ENCODE measurements at places on chromosomes 6 and 20.

- H3K27ac ChIP-seq: no peak overlapping the region
- H3K4me3 ChIP-seq: no peak overlapping the region
- H3K4me1 ChIP-seq: no peaks in the 10 kb centered on the region
- DNase-seq: no peak
These were observed 121.1 kb downstream of the TRIM27 start for GRCh38 chr6:28802417-28803336.

GRCh38 chr6:72974276-72974675 is 251.0 kb downstream of the KHDC1L start:
- no peaks in the 10 kb centered on the region for H3K4me1 ChIP-seq
- no peak overlapping the region for H3K27ac ChIP-seq
- H3K36me3 ChIP-seq: no peaks in the 10 kb centered on the region
- H3K4me3 ChIP-seq: no peak overlapping the region

DNA sequence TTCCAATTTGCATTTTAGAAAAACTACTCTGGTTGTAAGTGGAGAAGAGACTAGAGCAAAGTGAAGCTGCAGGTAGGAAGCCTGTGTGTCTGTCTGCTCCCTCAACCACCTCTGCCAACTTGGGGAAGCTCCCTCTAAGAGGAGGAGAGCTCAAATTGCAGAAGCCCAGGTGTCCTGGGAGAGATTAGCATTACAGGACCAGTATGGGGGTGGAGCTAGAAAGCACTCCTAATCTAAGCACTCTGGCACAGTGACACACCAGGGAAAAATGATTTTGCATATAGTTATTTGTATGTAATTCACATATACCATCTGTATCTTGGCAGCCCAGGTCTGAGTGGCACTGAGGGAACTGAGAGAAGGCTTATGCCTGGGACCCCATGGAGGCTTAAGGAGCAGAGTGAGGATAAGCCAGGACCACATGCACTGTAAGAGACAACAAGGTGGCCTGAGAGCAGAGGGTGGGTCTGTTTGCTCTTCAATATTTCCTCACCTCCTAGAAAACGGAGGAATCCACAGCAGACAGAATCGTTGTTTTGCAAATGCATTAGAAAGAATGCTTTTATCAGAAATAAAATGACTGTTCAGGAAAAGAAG is 13.6 kb downstream of the GSTA2 start:
- no peaks in the 10 kb centered on the region for H3K27me3 ChIP-seq
- H3K36me3 ChIP-seq: no peaks in the 10 kb centered on the region
- no peaks in the 10 kb centered on the region for H3K4me1 ChIP-seq
- no peak for DNase-seq
- H3K4me3 ChIP-seq: no peak overlapping the region
- H3K27ac ChIP-seq: no peak overlapping the region

- no peak overlapping the region for H3K27ac ChIP-seq
- no peaks in the 10 kb centered on the region for H3K36me3 ChIP-seq
- peak overlapping the region; percentile 20 for H3K4me3 ChIP-seq
These were observed 17.5 kb upstream of the ZSCAN9 start for GRCh38 chr6:28207510-28208110.

DNA sequence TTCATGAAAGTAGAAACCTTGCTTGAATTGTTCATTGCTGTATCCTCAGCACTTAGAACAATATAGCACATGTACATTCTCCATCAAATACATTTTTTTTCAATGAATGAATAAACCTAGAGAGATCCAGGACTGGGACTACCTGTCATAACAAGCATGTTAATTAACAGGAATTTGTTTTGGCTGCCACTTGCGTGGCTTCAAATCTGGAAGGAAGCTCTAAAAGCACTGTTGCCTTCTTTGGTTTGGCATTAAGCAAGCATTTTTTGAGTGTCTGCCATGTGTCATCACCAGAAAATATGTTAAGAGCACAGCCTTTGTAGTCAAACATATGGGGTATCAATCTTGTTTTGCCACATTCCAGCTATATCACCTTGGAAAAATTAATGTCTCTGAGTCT is 131.9 kb upstream of the BACH2 start:
- no peaks in the 10 kb centered on the region for H3K4me1 ChIP-seq
- no peaks in the 10 kb centered on the region for H3K36me3 ChIP-seq
- H3K27me3 ChIP-seq: no peaks in the 10 kb centered on the region
- no peak overlapping the region for H3K27ac ChIP-seq
- no peak overlapping the region for H3K4me3 ChIP-seq

DNA sequence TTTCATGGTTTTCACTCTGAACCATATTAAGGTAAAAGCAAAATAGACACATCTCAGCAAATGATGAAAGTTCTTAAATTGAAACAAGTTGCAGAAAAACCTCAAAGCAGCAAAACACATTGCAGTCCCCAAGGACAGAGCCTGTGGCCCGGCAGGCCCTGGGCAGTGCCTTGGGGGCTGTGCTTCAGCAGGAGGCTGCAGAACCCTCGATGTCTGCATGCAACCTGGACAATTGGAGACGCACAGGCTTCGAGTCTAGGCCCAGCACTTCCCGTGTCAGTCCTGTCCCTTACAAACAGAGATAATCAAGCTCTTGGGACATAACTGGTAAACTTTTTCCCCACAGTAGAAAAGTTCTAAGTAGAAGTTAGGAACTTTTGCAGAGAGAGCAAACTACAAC is 9.2 kb downstream of the PYGB start:
- H3K27ac ChIP-seq: peak overlapping the region; percentile 96
- DNase-seq: peak; percentile 28
- H3K27me3 ChIP-seq: no peaks in the 10 kb centered on the region
- H3K4me1 ChIP-seq: no peaks in the 10 kb centered on the region
- H3K4me3 ChIP-seq: no peak overlapping the region
